ENCODE measurements at places on chromosomes 7 and 10.

DNA sequence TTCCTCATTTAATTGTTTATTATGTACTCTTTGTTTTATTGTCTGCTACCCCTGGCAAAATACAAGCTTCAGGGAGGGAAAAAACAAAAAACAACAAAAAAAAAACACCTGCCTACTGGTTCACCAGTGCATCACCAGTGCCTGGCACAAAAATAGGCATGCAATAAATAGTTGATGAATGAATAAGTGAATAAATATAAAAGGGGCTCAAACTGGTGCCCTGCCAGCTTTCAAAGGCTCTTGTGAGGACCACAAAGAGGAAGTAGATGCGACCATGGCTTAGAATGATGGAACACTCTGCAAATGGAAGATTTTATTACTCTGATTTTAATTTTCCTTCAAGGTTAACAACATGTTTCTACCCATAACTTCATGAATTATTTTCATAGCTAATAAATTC, 213.0 kb upstream of the INHBA start:
- no peak for DNase-seq

DNA sequence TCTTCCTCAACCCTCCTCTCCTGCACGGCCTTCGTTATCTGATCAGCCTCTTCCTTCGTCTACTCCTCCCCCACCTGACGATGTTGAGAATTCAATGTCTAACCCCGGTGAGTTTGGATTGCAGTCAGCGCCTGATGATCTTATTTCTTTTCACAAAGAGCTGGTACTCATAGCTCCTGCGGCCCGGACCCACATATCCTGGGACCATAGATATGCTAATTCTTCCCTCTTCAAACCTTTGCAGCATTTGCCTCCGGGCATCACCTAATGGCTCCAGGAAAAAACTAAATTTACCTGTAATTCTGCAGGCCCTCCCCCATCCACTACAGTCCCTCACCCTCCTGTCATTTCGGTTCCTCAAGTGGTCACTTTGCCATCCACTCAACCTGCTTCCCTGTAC, 12.4 kb upstream of the DDC start:
- no peak for DNase-seq

DNA sequence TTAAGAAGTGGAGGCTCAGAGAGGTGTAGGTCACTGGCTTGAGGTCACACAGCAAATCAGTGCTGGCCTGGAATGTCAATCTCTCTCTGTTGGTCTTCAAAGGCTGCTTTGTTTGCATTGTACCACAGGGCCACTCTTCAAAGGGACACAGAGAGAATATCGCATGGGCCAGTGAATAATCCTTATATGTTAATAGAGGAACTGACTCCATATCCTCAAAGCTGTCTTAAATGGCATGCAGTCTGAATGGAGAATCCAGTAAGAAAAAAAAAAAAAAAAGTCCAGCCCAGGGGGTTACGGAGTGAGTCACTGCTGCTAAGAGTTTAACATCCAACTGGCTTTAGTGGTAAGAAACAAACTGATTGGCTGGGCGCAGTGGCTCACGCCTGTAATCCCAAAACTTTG, 54.1 kb downstream of the NRAP start:
- no peak for DNase-seq

GRCh38 chr10:15037691-15038090, 6.1 kb upstream of the OLAH start:
- DNase-seq: no peak

- DNase-seq: no peak
Measured at GRCh38 chr10:76399226-76399625, 967.8 kb downstream of the LRMDA start.
